ENCODE measurements at places on chromosomes 5 and 9.

DNA sequence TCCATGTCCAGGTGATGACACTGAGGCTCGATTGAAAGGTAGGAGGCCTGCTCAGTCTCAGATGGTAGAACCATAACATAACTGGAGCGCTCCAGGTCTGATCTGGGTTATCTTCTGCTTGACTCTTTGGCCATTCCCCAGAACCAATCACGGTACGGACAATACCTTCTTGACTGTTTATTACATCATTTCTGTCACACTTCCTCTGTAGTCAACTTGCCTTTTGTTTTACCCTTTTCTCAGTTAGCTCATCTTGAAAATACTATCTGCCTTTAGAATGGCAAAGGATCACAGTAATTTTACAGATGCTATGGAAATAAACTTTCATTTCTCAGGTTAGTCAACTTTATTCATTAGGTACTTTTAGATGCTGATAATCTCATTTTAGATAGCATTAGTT is 22.4 kb downstream of the GLRA1 start:
- DNase-seq: no peak

DNA sequence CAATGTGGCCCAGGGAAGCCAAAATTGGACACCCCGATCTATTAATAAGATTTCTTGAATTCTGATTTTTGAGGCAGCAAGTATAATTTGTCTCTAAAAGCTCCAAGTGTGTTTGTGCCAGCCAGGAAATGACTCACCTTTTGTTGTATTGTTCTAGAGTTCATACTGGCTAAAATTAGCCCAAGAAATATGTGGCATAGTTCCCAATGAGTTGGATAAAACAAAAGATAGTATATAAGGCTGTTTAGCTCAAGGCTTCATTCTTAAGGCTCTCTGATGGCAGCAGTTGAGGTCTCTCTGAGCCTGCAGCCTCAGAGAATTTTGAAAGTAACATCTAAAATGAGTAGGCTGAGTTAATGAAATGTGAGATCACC is 21.6 kb downstream of the HMGXB3 start:
- no peak for DNase-seq

- no peak for DNase-seq
Observed at GRCh38 chr5:145210020-145210419, 625.1 kb downstream of the PRELID2 start.

DNA sequence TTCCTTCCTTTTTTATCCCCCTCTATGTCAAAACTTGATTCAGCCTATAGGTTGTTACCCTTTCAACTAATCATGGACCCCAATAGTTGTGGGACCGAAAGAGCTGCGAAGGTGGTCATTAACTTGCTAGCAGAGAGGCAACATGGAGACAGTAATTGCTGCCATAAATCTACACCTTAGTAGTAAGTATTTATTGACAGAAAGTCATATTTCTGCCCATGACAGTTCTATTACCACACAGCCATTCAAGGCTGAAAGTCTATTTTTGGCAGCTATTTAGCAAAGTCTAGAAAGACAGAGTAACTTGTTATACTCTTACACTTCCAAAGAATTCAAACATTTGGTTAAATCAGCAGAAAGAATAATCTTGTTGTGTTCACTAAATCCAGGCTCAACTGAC is 236.2 kb downstream of the PRELID2 start:
- DNase-seq: no peak

GRCh38 chr9:106916466-106917235 is 53.7 kb downstream of the ZNF462 start:
- DNase-seq: no peak

DNA sequence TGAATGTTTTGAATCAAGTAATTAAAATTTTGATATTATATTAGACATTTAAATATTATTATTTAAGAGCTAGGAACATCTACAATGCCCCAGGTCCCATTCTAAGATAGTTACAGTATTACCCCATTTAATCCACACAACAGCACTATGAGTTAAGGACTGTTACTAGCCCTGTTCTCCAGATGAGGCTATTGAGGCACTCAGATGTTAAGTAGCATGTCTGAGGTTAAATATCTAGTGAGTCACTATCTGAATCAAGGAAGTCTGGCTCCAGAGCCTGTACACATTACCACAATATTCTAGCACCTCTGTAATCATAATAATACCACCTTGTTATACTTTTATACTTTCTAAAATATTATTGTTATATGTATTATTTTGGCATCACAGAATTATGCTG is 304.6 kb downstream of the PDE4D start:
- no peak for DNase-seq

DNA sequence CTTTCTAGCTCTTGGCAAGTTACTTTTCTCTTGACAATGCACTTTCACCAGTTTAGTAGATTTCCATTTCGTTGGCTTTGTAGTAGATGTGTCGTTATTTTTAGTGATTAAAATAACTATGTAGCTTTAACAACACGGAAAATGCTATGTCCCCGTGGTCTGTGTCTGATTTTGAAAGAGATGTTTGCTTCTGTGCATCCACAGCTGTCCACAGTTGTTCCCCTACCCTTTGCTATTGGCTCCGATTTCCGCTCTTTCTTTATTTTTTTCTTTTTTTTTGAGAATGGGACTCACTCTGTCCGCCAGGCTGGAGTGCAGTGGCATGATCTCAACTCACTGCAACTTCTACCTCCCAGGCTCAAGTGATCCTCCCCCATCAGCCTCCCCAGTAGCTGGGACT is 533.9 kb downstream of the IRX1 start:
- DNase-seq: no peak

DNA sequence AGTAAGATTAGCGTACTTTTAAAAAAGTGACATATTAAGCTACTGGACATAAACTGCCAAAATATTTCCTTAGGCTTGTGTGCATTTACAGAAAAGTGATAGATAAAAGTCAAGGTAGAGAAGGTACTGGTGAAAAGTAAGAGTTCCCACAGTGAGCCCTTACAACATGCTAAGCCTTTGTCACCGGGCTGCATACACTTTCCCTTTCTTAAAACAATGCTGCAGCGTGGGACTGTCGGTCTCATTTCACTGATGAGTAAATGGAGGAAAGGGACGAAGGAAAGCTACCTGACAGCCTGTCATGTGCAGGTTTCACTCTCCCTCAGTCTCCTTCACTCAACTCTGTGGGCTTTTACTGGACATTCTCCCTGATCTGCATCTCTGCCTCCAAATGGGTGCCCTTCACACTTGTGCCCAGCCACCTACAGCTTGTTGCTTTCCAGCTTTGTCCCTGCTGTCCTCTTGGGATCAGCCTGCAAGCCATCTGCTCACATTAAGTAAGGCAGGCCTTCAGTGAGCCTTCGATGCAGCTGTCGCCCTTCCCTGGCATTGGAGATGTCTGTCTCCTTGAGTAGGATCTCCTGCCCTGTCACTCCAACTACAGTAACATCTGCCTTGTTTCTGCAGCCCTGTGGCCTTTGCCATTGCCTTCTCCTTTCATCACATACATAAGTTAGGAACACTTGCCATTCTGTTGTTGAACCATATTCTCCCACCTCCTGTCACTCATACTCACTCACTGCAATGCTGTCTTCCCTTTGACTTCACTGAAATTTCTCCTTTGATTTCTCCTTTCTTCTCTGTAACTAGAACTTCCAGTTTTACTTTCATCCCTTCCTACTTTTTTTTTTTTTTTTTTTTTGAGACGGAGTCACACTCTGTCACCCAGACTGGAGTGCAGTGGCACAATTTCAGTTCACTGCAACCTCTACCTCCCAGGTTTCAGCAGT is 9.3 kb upstream of the ROPN1L start:
- no peak for DNase-seq

- no peak for DNase-seq
Observed at GRCh38 chr5:88702332-88702731, 180.7 kb downstream of the MEF2C start.

DNA sequence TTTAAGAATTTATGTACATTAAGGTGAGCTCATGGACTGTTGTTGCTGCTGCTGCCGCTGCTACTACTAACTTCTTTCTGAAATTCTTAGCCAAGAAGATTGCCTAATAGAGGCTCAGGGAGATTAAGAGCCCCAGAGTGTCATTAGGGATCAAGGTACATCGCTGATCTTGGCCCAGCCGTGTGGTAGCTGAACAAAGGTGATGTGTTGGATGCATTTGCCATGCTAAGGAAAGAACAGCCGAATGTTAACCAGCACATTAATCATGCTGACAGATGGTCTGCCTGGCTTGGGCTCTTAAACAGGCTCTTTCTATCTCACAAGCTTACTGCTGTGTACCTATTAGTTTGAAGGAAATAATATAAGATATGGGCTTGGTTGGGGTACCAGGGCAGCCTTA is 137.1 kb downstream of the KCTD16 start:
- DNase-seq: no peak

GRCh38 chr9:92482329-92482728 is at the start of gene ASPN:
ASPN (minus strand) TSS chr9:92482506.
- DNase-seq: no peak

GRCh38 chr9:85536076-85536475 is 205.7 kb downstream of the AGTPBP1 start:
- DNase-seq: no peak

DNA sequence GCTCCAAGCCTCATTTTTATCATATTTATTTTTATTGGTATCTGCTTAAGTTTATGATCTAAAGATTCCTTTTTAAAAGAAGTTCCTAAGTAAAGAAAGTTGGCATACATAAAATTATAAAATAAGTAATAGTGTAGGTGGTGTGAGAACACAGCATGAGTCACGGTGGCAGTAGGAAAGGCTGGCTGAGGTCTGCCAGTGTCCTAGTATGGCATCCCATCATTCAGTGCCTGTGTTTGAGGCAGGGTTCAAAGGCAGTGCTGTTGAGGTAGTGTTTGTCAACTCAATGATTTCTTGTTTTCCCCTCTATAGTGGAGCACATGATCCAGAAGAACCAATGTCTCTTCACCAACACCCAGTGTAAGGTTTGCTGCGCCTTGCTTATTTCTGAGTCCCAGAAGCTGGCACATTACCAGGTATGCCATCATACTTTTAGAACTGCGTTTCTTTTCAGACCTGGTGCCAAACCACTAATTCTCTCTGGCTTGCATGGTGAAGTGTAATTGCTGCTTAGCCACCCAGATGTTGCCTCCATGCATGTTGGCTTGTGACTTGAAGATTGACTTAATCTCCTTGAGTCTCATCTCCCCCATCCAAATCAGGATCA is 18.4 kb downstream of the ZNF346 start:
- no peak for DNase-seq

DNA sequence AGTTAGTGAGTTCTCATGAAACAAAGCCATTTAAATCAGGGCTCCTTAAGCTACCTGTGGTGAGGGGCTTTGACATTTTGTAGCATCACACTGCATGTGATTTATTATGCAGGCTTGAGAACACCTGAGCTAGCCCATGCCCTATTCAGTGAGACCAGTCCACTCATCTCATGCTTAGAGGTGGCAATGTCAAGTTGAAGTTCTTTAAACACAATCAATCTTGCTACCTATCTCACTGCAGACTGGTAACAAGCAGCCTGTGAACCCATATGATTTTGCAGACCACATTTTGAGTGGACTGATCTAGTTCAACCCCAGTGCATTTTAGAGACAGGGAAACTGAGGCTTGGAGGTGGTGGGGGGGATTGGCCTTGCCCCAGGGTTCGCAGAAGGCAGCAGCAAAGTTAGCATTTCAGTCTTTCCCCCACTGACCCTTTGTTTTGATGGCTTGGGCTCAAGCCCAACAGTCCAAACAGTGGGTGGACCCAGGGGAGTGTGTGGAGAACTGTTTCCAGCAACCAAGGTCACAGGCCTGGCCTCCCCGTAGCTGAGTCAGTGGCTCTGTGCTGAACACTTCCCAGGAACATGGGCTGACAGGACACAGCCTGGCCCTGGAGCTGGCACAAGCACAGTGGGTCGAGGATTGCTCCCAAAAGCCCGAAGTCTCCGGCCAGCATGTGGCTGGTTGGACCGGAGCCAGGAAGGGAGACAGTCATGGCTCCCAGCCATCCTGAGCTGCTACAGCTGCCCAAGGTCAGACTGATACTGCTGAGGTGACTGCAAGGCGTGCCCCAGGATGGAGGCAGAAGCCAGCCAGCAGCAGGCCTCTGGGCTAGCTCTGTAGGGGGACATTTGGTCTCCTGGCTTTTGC is 95.3 kb downstream of the RGS3 start:
- DNase-seq: no peak

DNA sequence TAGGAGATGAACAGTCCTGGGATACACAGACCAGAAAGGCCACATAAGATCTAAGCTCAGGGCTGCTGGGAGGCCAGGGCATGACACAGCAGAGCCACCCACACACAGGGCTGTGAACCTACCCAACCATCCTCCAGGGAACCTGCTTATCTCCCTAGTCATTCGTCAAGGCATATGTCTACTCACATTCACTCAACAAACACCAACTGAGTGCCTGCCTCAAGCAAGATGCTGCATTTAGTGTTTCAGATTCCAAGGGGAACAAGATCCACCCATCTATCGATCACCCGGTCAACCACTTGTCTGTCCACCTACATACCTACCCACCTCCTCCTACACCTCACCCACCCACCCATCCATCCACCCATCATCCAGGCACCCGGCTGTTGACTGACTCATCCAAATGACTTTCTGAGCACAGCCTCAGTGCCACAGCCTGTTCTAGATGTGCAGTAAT is 1.9 kb downstream of the DPM2 start:
- DNase-seq: no peak
